AG04449 (cell line): ENCODE measurements at places on chromosomes 7 and 10.

- DNase-seq = no peak
Measured at GRCh38 chr10:132434405-132435005, 37.5 kb downstream of the PWWP2B start.

GRCh38 chr7:12485845-12486244, 82.2 kb upstream of the VWDE start:
- DNase-seq = no peak

GRCh38 chr10:97766106-97766810, 5.5 kb downstream of the SFRP5 start:
- no peak for DNase-seq

GRCh38 chr10:14691359-14691758, 83.3 kb downstream of the FAM107B start:
- DNase-seq = no peak

DNA sequence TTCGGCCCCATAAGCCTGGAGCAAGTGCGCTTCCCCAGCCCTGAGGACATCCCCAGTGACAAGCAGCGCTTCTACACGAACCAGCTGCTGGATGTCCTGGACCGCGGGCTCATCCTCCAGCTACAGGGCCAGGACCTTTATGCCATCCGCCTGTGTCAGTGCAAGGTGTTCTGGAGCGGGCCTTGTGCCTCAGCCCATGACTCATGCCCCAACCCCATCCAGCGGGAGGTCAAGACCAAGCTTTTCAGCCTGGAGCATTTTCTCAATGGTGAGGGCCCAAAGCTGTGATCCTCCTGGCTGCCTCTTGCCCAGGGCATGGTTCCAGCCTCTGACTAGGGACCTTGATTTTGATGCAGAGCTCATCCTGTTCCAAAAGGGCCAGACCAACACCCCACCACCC, 10.1 kb downstream of the IRF5 start:
- DNase-seq = no peak

GRCh38 chr7:144439717-144440205, 36.3 kb upstream of the NOBOX start:
- no peak for DNase-seq

DNA sequence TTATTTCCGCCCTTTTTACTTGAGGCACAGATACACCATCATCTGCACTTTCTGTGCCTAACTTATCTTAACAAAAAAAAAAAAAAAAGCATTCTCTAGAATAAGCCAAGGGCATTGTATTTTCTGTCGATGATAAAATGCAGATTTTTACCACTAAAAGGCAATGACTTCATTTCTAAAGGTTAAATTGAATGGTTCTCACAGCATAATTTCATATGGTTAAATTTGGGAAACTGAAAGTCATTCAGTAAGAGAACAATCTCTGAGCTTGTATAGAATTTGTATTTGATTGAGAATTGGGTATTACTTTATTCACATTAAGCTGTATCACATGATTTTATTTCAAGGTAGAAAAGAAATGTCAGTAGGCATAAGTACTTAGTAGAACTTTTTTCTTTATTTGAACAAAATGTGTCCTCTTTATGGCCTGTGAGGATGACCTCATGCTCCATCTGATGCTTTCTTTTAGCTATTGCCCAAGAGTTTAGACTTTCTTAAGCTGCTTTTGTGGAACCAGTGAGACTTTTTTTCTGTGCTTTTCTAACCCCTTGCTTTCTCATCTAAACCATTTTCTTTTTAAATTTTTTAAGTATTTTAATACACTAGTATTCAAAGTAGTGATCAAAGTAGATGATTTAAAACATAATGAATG, 110.3 kb downstream of the LRRC4 start:
- DNase-seq = no peak

DNA sequence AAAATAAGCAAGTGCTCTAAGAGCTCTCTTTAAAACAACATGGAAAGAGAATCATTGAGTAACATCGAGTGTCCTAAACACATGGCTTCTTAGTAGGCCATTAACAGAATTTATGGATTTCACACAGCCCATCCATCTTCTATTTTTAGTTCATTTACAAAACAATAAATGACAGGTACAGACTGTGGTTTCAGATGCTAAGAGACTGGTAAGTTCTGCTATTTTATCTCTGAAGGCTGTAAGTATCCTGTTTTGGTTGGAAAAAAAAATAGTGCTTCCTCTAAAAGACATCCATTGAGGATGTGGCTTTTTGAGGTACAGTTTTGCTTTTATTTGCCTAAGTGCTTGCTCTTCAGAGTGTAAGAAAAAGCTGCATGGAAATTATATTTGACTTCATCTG, 27.4 kb upstream of the GNAI1 start:
- DNase-seq = no peak

DNA sequence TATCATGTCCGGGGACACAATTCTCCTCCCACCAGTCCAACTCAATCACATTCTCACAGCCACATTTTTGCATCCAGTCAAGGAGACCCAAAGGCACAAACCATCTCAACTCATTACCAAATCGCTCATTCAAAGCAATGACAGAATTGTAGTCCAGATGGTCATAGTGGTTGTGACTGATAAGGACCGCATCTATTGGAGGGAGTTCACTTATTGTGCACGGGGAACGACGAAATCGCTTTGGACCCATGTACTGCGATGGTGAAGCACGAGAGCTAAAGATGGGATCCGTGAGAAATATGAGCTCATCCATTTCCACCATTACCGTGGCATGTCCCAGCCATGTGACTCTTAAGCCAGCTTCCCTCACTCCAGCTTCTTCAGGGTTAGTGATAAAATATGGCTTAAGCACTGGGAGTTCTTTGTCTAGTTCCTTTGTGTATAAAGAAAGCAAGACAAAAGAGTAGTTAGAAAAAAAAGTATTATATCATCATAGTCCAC, 29.1 kb downstream of the NAPEPLD start:
- no peak for DNase-seq
